ENCODE measurements at places on chromosomes 2 and 18. TPM values are rescaled to one million over a fixed set of nuclear protein-coding genes. Genes with fewer than 3 reads are reported as not detected.

Gene TUBA4B
- total RNA-seq: not detected

Gene NEU2
- total RNA-seq: not detected

Gene CRYGD
- total RNA-seq: not detected

Gene LRP2
- total RNA-seq: 260 TPM

Gene PRKAG3
- not detected for total RNA-seq

Gene G6PC2
- total RNA-seq: not detected

Gene SERPINB2
- total RNA-seq: not detected

Gene CPO
- total RNA-seq: not detected

Gene SKOR2
- total RNA-seq: not detected
